AG20443 (cell line): ENCODE measurements at places on chromosomes 2 and 18.

DNA sequence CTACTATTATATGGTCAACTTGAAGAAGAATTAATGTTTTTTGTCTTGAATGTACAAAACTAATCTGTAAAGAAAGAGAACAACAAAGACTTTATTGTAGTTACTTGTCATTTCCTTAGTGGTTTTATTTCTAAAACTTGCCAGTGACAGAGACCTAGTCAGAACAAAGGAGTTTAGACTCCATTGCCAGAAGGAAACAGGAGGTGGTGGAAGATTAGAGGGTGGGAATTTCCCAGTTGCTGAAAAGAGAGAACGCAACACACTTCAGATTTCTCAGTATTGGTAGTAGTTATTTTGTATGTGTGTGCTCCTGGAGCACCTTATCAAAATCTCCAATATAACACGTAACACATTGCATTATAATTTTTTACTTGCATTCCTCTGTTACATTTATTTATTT is 81.4 kb downstream of the CDCA7 start:
- DNase-seq: no peak

- DNase-seq: no peak
Measured at GRCh38 chr2:129428086-129428660, 551.3 kb upstream of the RAB6C start.

GRCh38 chr18:22628795-22629510 is 211.2 kb upstream of the CTAGE1 start:
- DNase-seq: no peak

GRCh38 chr2:62760026-62760425 is 54.5 kb downstream of the EHBP1 start:
- DNase-seq: no peak

GRCh38 chr2:235709124-235709813 is 215.4 kb downstream of the AGAP1 start:
- DNase-seq: peak; percentile 56

DNA sequence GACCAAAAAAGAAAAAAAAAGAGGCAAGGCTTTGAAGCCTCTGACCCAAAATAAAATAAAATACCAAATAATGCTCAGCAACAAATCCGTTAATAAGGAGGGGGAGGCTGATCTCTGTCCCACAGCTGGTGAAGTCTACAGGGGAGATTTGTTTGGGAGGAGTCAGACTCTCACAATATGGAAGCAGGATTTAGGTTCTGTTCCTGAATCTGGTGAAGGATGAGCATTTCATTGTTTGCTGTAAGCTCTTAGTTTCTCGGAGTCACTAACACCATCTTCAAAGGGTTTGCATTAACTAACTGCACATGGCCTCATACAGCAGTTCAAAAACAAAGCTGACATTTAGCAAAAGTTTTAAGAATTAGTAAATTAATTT is 339.4 kb upstream of the TNP1 start:
- DNase-seq: no peak

- no peak for DNase-seq
Measured at GRCh38 chr2:8298783-8299182, 383.1 kb upstream of the ID2 start.

GRCh38 chr2:53786352-53786704 is 425 bp downstream of the ASB3 start:
- peak; percentile 48 for DNase-seq
